ENCODE measurements at places on chromosomes 4 and X. TPM values are rescaled to one million over a fixed set of nuclear protein-coding genes. Genes with fewer than 3 reads are reported as not detected.
A peak's percentile ranks its signal among the peaks of the same experiment; 100 is the strongest.

GRCh38 chr4:38529189-38530115 lies 134.5 kb upstream of the KLF3 start:
- peak; percentile 31 for DNase-seq

GRCh38 chr4:110033355-110034025 lies 120.8 kb downstream of the EGF start:
- no peak for DNase-seq

- no peak for DNase-seq
Observed at GRCh38 chrX:105451401-105451800, 230.9 kb upstream of the TEX13A start.

- DNase-seq, result no peak
Observed at GRCh38 chr4:126738926-126739325, 893.8 kb upstream of the INTU start.

GRCh38 chr4:87066403-87067123 lies 131.8 kb downstream of the AFF1 start:
- no peak for DNase-seq

DNA sequence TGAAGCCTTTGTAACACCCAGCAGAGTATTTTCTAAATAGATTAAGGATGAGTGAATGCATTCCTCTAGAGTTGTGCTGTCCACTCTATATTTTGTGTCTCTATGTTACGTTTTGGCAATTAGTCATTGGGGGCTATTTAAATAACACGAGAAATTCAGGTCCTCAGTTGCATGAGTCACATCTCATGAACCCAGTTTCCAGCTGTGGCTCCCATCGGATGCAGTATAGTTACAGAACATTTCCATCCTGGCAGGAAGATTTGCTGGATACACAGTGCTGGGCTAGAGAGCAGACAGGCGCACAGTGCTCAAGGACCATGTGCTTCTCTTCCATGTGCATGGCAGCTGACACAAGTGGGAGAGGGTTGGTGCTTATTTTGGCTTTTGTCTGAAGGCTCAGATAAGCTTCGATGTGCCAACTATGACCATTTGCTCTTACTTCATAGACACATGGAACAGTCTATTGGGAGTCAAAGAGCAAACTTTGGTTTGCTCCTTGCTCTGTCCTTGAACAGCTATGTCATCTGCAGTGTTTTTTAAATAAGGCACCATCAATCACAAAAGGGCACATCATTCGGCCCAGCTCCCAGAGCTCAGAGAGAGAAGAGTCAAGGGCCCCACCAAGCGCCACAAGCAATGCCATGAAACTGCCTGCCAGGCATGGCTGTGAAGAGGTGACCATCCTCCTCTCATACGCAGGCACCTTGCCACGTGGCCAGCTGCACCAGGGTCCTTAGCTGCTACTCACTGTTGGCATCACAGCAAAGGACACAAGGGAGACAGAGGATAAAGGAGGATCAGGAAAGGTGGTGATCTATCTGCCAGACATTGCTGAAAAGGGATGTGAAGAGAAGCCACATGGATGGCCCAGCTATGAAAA lies 8.1 kb upstream of the STS start:
- no peak for DNase-seq

- no peak for DNase-seq
Observed at GRCh38 chrX:71107762-71108360, 1.3 kb upstream of the CXorf65 start.

DNA sequence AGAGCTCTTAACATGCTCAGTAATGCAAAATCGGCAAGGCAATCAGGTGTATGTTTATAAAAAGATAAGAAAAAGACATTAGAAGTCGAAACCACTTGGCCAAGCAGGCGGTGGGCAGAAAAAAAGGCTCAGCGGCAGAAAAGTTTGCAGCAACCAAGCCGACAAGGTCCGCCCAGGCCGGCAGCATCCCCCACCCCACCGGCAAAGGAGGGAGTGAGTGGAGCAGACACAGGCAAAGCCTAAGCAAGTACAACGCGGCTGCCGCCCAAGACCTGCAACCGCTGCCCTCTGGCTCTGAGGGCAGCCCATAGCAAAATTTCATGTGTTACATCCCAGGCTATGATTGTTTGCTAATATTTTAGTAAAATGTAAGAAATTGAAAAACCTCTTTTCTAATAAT lies 125.4 kb upstream of the ZCCHC13 start:
- no peak for DNase-seq

- DNase-seq, result no peak
Observed at GRCh38 chrX:1323315-1323714, 13.3 kb upstream of the IL3RA start.

GRCh38 chr4:128371001-128371777 lies 83.6 kb upstream of the PGRMC2 start:
- DNase-seq, result no peak

DNA sequence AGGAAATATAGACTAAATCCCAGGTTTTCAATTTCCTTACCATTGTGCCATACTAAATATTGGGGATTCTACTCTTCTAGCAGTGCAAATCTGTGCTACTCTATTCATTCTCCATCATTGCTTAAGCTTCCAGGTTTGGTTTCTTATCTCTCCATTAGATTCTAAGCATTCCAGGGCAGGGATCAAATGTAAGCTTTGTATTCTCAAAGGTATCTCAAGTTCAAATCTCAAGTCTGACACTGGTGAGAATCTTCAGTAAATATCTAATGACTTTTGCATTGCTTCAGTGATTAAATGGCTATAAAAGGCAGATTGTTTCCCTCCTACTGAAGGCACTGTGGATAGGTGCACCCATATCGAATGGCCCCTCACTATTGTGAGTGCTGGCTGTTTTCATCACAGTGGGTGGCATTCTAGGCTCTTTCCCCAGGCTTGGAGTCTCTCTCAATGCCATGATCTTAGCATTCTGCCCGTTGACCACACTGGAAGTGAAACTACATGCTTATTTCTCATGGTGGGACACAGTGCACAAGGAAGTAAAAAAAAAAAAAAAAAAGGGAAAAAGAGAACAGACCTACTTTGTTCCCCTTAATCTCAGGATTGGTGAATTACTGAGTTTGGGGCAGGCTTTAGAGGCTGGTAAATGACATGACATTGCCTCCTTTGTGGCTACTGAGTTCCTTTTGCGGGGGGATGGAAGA lies 28.7 kb downstream of the FAM9C start:
- no peak for DNase-seq

GRCh38 chr4:55503169-55503568 lies 43.5 kb downstream of the CLOCK start:
- no peak for DNase-seq

DNA sequence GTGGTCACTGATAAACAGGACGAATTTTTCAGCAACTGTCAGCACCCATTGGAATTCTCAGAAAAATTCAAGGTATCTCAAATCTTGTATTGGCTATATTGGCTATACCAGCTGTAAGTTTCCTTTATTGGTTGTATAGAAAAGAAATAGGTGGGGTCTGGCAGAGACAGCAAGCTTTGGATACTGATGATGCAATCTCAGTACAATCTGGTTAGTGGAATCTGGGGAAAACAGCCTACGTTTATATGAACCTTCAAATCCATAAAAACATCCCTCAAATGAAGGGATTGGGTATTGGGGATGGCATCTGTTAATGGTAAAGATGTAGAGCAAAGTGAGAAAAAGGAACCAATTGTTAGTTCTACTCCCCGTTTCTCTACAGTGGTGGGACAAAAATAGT lies 76.4 kb upstream of the MBNL3 start:
- no peak for DNase-seq

- DNase-seq, result no peak
Observed at GRCh38 chrX:110248578-110248977, 69.3 kb downstream of the AMMECR1 start.

DNA sequence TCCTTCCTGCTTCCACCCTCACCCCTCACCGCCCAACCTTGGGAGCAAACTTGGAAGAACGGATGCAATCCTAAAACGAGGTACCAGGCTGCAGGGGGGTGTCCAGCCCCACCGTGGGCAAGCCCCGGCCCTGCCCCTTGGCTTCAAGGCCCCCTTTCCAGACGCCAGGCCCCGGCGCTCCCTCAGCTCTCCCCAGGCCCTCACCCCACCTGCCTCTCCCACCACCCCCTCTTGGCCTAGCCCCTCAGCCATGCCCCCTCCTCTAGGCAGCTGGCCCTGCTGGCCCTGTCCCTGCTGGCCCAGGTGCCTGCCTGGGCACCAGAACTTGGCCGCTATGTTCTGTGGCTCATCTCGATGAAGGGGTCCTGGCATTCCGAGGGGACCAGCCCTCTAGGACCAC lies 33.8 kb downstream of the LRPAP1 start:
- DNase-seq, result no peak

DNA sequence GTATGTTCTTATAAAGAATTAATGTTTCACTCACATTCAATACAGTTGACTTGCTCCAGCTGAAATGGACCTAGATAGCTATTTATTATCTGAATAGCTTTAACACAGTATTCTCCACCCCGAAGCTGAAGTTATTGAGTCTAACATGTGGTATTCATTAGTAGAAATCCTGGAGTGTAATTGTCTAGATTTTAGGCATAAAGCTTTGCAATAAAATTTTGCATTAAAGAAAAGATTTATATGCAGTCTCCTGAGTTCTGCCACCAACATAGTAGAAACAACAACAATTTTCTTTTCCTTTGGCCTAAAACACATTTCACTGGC lies 90.2 kb upstream of the DCLK2 start:
- no peak for DNase-seq

DNA sequence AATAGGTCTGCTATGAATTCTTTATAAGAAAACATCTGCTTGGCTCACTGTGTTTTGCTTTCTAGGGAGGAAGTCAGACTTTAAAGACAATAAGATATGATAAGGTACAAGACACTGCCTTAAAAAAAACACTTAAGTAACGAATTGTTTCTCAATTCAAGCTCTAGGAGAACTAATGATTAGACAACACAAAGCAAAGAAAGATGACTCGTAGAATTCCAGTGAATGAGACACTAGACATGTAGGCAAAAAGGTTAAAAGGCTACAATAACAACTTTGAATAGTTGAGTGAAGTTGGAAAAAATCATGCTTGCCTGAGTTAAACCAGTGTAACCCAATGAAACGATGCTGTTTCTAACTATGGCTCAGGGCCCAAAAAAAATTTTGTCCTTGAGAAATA lies 344.4 kb upstream of the ACTRT1 start:
- no peak for DNase-seq

DNA sequence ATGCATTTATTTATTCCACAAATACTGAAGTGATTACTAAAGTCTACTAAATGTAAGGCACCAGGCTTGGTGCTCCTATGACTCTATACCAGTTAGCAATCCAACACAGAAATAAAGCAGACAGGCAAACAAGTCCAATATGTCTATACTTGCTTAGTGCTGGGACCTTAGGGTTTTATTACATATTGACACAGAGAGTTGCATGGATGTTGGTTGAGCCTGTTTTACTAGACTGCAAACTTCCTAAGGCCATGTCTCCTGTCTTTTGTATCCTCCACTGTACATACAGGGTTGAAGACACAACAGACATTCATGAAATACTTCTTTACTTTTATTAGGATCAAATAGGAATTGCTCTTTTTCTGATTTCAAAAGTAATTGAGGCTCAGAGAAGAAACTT lies 69.0 kb downstream of the LNX1 start:
- DNase-seq, result no peak

GRCh38 chrX:118968031-118968430 lies 6.4 kb upstream of the LONRF3 start:
- DNase-seq, result no peak

DNA sequence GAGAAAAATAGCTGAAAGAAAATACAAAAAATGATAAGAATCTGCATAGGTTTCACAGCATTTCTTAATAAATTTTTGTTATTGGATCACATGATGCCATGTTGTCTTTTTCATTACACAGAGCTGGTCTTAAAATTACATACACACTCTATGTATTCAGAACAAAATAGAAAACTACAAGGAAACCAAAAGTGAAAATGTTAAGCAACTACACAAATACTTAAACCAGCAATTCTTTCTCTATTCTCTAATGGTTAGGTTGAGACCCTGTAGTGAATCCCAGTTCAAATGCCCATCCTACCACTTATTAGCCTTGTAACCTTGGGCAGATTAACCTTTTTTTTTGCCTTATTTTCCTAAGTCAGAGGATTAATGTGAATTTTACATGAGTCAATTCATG lies 2311.2 kb downstream of the PCDH7 start:
- no peak for DNase-seq

DNA sequence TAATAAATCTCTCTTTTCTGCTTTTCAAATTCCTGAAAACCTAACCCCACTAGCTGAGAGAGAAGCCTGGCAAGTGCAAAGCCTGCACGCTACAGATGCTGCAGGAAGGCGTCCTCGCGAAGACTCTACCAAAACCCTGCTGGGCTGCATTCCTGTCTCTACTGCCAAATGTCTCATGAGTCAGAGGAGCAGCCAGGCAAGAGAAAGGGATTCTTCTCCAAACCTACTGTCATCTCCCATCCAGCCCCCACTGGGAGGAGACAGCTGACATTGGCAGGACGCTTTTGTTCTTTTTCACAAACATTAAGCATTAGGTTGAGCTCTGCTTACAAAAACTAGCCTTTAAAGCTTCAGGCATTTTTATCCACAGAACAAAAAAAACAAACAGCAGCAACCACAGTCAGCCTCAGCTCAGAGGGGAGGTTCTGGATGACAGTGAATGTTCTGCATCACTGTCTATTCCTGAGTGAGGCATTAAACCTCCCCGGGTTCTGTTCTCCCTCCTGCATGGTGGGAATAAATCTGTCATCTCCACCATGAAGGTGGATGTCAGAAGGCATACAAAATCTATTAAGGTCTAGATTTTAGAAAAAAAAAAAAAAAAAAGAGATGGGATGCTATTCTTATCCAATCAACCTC lies 18.0 kb downstream of the CRMP1 start:
- DNase-seq, result peak; percentile 74

- no peak for DNase-seq
Observed at GRCh38 chr4:57658673-57659072, 548.5 kb upstream of the IGFBP7 start.

- no peak for DNase-seq
Observed at GRCh38 chrX:9560219-9560618, 95.4 kb downstream of the TBL1X start.

GRCh38 chr4:36211084-36211483 lies 33.2 kb downstream of the ARAP2 start:
- DNase-seq, result no peak

The VCX3B gene
- polyA plus RNA-seq, result not detected

The BRCC3 gene
- polyA plus RNA-seq, result 9.4 TPM

The ABCG2 gene
- 12.6 TPM for polyA plus RNA-seq

The KIAA1210 gene
- not detected for polyA plus RNA-seq

The FAM120C gene
- polyA plus RNA-seq, result 5.6 TPM

The VMA21 gene
- 12.0 TPM for polyA plus RNA-seq

The SPATA18 gene
- polyA plus RNA-seq, result 3.6 TPM

The EVC2 gene
- polyA plus RNA-seq, result 2.3 TPM

The SSX2B gene
- not detected for polyA plus RNA-seq

The ARHGEF38 gene
- polyA plus RNA-seq, result 0.12 TPM

The SLC26A1 gene
- not detected for polyA plus RNA-seq

All from brain (organoid and tissue), 16 donors.